ENCODE measurements at places on chromosomes 12 and 14.

DNA sequence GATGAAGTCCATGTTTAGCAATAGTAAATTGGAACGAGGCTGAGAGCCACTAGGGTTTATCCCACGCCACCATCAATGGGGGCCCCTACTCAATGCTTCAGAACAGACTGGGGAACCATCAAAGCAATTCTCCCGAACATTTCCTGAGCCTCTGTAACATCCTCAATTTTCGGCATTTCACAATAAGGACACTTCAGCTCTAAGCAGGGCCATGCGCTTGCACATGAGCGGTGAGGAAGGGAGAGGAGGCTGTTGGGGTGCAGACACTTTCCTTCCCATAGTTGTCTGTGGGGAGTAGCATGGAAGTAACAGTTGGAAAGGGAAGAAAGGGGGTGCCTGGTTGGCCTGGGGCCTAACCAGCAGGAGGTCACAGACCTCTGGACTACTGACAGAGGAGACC is 129.9 kb upstream of the PRMT8 start:
- DNase-seq, result no peak

DNA sequence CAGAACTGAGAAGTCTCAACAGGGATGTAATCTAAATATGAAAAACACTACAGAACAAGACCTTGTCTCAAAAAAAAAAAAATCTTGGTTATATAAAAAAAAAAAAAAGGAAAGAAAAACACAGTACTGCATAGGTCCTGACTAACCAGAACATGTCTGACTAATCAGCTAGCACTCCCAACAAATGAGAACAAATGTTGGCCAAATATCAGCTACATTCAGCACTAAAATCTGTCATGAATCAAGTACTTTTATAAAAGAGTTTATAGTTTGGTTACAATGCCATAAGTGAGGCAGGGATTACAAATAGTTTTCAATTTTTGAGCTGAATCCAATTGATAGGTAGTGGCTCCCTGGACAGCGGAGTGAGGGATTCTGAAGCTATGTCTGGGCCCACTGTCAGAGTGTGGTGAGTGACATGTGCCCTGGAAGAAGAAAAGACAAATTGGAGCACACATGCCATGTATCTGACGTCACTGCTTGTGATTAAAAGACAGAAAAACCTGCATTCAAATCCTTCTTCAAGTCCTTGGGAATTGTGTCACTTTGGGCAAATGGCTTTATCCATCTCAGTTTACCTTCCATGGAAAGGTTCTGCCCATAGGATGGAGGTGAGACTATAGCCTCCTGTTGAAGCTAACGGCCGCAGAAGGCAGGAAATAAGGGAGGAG is 5.6 kb upstream of the FAM234B start:
- DNase-seq, result no peak

GRCh38 chr14:24185026-24185425 is 3.6 kb downstream of the IPO4 start:
- no peak for DNase-seq

GRCh38 chr14:23640524-23641141 is 4.5 kb downstream of the DHRS2 start:
- no peak for DNase-seq

DNA sequence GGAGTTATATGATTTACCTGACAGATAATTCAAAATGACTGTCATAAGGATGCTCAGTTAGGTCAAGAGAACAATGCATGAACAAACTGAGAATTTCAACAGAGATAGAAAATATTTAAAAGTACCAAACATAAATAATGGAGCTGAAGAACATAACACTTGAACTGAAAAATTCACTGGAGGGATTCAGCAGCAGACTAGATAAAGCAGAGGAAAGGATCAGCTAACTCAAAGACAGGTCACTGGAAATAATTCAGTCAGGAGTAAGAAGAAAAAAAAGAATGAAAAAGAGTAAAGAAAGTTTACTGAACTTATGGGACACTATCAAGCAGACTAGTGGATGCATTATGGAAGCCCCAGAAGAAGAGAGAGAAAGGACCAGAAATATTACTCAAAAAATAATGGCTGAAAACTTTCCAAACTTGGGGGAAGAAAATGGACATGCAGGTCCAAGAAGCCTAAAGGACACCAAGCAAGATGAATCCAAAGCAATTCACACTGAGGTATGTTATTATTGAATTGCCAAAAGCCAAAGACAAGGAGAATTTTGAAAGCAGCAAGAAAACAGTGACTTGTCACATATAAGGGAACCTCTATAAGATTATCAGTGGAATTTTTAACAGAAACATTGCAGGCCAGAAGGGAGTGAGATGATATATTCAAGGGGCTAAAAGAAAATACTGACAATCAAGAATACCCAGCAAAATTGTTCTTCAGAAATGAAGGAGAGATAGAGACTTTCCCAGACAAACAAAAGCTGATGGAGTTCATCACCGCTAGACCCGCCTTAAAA is 78.7 kb downstream of the GCH1 start:
- no peak for DNase-seq

- DNase-seq, result no peak
Observed at GRCh38 chr14:30971586-30971985, 53.9 kb upstream of the AP4S1 start.

GRCh38 chr14:73472185-73473114 is 14.1 kb upstream of the NUMB start:
- DNase-seq, result no peak

- DNase-seq, result no peak
Observed at GRCh38 chr12:14400599-14400998, 35.1 kb downstream of the ATF7IP start.

GRCh38 chr12:108355069-108355468 is 16.0 kb upstream of the CMKLR1 start:
- DNase-seq, result no peak

DNA sequence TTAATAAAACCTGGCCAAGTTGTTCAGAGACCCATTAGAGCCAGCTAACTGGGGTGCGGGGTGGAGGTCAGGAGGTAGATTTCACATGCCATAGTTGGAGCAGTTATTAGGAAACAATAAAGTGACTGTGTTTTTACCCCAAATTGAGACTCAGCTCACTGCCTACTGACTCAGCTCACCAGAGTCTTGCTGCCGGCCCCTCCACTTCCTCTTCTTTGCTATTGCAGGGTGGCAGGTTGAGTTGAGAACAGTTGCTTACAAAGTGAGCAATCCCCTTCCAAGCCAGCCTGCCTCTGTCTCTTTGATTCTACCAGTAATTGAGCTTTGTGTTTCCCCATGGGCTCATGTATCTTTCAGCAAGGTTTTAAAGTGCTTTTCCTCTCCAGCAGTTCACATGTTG is 12.9 kb downstream of the ST8SIA1 start:
- no peak for DNase-seq

DNA sequence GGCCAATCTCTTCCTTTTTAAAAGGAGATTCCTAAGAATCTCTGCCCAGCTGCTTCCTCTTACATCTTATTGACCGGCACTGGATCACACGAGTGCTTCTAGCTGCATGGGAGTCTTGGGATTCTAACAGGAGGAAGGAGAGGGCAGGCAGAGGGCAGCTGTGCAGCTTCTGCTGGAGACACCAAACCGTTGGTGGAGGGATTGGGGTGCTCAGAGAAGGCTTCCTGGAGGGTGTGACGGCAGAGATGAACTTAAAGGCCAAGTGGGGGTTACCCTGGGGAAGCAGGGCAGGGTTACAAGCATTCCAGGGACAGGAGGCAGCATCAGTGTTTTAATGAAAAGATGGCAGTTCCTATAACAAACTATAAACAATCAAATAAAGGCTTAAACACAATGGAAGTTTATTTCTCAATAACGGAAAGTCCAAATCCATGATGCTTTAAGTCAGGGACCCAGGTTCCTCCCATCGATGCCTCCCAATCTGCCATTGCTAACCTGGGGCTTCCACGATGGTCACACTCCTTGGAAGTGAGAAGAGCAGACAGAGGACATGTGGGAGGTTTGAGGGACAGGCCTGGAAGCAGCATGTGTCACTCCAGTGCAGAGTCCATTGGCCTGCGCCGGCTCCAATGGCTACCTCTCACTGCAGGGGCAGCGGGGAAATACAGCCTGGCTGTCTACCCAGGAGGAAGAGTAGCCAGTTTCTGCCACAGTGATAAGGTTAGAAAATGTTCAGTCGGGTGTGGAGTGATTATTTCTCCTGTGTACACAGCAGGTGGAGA is 53.1 kb upstream of the DDX11 start:
- DNase-seq, result no peak

DNA sequence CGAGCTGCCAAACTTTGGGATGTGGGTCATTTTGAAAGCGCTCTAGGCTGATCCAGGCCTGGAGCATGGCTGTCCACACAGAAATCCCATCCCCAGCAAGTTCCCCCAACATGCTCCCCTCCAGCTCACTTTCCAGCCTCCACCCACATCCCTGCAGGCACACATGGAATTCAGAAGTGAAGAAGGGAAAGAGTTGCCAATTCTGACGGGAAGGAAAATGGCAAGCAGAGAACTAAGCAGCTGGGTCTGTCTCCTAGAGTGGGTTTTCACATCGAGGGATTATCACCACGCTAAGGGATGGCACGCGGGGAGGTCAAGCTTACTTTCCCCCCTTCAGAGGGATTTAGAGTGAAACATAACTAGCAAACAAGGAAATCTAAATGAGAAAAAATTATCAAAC is 142.3 kb downstream of the RIMBP2 start:
- DNase-seq, result no peak

DNA sequence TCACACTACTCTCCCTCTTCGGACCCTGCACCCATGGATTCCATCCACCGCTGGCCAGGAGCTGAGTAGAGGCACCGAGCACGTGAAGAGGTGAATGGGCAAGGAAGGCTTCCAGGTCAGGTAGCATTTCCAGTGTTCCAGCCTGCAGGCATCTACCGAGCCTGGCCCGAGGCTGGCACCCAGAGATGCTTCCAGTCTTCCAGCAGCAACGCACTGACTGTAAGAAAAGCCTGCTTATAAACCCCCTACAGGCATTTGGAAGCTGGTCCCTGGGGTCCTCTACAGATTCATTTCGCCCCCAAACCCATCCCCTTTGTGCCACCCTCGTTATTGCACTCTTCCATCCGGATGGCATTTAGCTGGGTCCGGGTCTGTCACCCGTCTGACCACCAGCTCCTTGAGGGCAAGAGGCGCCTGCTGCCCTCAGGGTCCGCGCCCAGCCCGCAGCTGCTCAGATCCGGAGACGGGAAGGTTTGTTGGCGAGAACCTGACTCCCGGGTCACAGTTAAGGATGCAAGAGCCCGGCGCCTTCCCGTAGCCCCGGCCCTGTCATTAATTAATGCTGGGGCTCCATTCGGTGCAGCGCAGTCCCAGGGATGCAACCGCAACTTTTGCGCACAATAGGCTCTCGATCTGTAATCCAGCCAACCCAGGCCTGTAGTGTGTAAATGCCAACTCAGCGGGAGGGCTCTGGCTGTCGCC is 614 bp upstream of the MARK3 start:
- no peak for DNase-seq

- no peak for DNase-seq
Observed at GRCh38 chr12:119208626-119209061, 29.9 kb downstream of the HSPB8 start.

All from RWPE2 (cell line).